ENCODE measurements at places on chromosomes 6 and 20.

DNA sequence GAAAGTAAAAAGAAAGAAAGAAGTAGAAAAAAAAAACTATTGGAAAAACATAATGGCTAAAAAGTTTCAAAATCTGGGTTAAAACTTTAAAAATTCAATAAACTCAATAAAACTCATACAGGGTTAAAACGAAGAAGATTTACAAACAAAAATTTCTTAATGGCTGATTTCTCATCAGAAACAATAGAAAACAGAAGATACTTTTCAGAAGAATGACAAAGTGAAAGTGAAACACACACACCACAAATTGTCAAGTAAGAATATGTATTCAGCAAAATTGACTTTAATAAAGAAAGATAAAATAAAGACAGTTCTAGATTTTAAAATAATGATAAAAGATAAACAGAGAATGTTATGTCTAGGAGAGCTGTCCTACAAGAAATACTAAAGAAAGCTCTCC is 618.9 kb upstream of the GJE1 start:
- no peak for ATAC-seq

GRCh38 chr20:4150070-4150441 is 134.7 kb upstream of the RNF24 start:
- ATAC-seq: no peak

- ATAC-seq: no peak
Measured at GRCh38 chr20:57287007-57287880, 20.8 kb upstream of the BMP7 start.

DNA sequence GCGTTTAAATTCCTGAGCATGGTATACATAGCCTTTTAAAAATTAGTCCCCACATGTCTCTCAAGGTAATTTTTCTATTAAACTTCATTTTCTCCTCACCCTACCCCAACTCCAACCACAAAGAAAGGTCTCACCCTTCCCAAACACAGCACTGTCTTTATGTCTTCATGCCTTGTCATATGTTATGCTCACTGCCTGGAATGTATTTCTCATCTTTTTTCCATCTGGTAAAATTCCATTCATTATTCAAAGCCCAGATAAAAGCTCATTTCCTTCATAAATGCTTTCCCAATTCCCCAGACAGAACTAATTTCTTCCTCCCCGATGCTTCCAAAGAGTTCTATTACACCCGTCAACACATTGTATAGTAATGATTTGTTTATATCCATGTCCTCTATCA is 302.0 kb downstream of the ALDH8A1 start:
- ATAC-seq: no peak

DNA sequence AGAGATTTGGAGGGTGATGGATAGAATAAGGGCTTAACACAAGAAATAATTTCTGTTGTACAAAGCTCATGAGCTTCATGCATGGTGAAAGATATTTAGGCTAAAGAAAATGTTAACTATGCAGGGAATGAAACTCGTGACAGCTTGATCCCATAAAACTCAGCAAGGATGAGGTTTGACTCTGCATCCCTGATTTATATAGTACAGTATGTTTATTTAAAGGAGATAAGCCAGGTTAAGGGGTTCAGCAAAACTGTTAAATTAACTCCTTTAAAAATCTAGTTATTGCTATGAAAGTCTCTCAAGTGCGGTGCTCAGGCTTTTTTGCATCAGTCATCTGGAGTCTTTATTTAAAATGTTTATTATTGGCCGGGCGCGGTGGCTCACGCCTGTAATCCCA is 326.4 kb downstream of the LAMA2 start:
- ATAC-seq: no peak

DNA sequence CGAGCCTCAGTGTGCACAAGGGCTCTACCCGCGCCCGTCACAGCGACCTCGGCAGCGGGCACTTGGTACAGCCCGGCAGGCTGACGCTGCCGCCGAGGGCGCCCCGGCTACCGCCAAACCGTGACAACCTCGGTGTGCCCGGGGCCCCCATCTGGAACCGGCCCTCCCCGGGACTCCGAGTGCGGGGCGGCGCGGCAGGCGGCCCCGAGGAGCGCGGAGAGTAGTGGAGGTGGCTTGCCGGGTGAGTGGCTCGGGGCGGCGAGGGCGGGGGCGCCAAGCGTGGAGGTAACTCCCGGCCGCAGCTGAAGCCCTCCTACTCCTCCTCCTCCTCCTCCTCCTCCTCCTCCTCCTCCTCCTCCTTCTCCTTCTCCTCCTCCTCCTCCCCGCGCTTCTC is at the start of gene ISM1:
TSS of gene ISM1 (plus strand) at position 371 of the 394 bp plus-strand sequence. CDS start 503 bp downstream, outside the sequence.
- peak; percentile 38 for ATAC-seq

GRCh38 chr6:163984124-163984936 is 569.8 kb downstream of the QKI start:
- no peak for ATAC-seq

GRCh38 chr6:72748759-72749158 is 126.9 kb downstream of the KCNQ5 start:
- no peak for ATAC-seq

- ATAC-seq: no peak
Measured at GRCh38 chr20:54172856-54173652, 732 bp downstream of the CYP24A1 start.

DNA sequence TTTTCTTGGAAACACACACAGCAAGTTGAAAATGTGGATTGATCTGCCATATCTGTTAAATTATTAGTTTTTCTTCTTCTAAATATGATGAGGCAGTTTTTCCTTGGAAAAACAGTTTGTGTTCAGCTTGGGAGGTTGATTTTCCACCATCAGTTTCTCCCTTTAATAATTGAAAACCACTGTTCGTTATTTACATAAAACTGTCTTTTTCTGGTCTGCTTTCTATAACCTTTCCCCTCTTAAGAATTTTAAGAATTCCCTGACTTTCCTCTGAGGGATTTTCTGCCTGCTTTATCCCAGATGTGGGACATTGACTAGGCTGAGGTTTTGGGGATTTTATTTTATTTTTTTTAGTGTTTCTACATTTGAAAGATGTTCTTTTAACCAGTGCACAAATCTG is 27.2 kb downstream of the DSE start:
- ATAC-seq: no peak

DNA sequence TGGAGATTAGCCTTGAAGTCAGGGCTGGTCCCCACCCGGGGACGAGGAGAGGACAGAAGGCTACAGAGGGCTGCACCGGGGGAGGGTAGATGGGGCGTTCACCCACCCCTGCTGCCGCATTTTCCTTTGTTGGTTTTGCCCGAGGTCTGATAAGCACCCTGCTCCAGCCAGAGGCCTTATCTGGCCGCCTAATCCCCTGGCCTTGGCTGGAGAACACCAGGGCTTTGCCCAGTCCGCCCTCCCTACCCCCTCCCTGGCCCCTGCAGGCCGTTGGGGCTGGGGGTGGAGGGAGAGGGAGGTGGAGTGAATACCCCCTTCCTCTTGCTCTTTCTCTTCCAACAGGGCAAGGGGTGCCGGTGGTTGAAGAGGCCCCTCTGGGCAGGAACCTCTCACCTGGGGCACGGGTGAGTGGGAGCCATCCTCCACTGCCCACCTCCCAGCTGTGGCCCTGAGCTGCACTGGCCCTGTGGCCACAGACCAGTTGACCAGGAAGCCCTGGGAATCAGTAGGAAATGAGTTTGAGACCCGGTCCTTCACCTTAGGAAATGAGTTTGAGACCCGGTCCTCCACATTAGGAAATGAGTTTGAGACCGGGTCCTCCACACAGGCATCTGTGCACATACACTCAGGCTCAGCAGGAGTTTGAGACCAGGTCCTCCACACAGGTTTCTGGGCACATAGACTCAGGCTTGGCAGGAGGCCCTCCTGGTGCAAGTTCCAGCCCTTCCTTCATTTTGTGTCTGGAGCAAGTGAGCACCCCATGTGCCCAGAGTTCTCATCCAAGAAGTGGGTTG is 12.0 kb upstream of the GATA5 start:
- ATAC-seq: no peak

GRCh38 chr6:53735896-53736295 is 58.9 kb upstream of the LRRC1 start:
- ATAC-seq: no peak

- ATAC-seq: no peak
Measured at GRCh38 chr6:140977403-140977802, 1155.3 kb upstream of the GJE1 start.

DNA sequence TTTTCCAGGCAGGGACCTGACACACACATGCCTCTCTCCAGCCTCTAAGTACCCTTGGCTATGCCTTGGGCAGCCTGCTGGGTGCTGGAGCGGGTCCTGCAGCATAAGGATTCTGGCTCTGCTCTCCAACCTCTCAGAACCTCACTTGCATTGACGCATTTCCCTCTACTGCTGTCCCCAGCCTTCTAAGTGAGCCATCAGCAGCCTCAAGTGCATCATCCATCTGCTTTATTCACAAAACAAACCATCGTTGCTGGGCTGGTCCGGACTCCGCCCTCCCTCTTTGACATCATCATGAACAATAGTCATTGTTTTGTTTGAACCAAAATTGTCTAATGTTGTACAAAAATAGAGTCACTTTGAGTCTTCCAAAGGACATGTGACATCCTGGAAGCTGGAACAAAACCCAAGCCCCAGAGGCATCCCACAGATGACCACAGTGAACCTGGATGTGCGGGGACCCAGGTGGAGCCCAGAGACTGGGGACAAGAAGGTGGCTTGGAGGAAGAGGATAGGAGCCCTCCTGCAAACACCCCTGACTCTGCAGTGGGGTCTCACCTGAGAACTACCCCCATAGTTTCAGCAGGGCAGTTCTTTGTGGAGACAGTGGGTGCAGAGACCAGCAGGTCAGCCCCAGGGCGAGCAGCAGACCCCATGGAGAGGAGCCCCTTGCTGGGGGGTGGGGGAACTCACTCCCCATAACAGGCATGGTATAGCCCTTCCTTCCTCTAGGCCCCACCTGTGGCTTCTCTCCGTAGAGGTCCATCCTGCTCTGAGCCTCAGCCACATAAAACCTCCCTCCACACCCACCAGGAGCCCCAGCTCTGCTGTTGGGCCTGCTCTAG is 230.1 kb downstream of the SYNDIG1 start:
- ATAC-seq: no peak

GRCh38 chr20:17797161-17797560 is 97.4 kb downstream of the BANF2 start:
- ATAC-seq: no peak

GRCh38 chr6:129134535-129134934 is 251.6 kb downstream of the LAMA2 start:
- ATAC-seq: no peak

- no peak for ATAC-seq
Measured at GRCh38 chr6:135820340-135820739, 31.2 kb upstream of the PDE7B start.

- no peak for ATAC-seq
Measured at GRCh38 chr6:70152786-70153185, 150.1 kb downstream of the COL9A1 start.

DNA sequence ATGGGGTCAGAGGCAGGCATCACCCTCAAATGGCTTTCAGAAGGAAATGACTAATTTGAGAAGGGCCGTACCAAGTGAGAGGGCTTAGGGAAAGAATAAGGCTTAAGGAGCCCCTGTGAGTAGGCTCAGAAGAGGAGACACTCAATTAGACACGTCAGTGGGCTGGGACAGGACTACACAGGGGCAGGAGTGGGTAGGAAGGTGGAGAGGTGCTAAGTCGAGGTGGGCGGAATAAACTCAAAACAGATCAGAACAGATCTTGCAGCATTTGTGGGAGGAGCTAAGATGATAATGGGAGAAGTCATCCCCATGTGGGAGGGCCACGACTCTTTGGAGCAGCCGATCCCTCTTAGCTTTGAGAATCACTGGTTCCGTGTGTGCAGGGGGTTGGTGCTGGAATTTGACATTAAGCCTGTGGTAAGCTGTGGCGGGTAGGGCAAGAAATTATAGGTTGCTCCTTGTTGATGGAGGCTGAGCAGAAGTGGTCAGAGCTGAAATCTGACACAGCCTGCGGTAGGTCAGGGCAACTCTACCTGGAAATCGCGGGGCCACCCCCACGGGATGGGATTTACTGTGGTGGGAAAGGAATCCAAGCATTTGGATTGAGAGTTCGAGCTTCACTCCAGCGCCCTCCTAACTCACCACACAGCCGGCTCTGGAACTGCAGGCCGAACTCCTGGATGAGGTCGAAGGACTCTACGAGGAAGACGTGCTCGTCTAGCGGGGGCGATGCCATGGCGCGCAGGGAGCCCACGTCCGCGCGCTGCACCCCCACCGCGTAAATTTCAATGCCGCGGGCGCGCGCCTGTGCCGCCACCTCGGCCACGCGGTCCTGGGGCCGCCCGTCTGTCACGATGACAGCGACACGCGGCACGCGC is 2.8 kb upstream of the RBPJL start:
- no peak for ATAC-seq

- ATAC-seq: no peak
Measured at GRCh38 chr20:25050082-25050481, 7.9 kb downstream of the ACSS1 start.

- ATAC-seq: no peak
Measured at GRCh38 chr6:108492131-108492766, 68.5 kb upstream of the FOXO3 start.

DNA sequence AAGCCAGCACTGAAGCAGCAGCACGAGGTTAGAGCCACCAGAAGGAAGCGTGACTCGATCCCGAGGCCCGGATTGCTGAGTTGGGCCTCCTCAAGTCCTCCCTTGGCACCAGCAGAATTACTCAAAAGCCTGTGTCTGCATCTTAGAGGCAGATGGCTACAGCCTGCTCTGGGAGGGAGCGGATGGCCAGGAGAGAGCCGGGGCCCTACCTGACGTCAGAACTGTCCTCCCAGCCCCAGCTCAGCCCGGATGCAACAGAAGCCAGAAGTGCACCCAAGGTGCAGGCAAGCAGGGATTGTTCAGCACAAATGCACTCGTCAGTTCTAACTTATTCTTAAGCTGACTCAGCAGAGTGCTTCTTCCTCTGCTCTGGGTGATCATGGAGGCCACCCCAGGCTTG is 155.5 kb upstream of the RPS6KA2 start:
- ATAC-seq: no peak

DNA sequence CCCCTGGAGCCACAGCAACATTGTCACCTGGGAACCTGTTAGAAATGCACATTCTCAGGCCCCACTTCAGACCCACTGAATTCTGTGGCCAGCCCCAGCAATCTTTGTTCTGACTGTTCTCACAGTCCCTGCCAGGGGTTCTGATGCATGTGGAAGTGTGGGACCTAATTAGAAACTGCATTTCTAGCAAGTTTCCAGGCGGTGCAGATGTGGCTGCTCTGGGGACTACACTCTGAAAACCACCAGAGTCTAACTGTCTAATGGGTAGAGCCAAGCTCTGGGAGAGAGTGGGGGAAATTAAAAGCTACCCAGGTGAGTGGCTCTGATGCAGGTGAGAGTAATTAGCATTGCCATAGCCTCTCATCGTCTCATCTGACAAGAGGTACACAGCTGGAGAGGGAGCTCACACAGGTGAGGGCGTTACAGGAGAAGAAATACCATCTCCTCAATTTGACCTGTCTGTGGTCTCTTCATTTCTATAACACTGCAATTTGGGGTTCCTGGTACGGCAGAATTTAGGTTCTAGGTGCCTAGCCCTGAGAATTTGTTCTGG is 66.0 kb downstream of the SNX5 start:
- no peak for ATAC-seq

GRCh38 chr20:1838556-1839279 is 56.5 kb upstream of the SIRPA start:
- no peak for ATAC-seq

- ATAC-seq: no peak
Measured at GRCh38 chr20:23920408-23921325, 41.1 kb upstream of the CST5 start.
